ENCODE measurements at places on chromosomes 16 and 17. TPM values are rescaled to one million over a fixed set of nuclear protein-coding genes. Genes with fewer than 3 reads are reported as not detected.
A peak's percentile ranks its signal among the peaks of the same experiment; 100 is the strongest.

ITGAX gene
- 0.71 TPM for total RNA-seq

DNA sequence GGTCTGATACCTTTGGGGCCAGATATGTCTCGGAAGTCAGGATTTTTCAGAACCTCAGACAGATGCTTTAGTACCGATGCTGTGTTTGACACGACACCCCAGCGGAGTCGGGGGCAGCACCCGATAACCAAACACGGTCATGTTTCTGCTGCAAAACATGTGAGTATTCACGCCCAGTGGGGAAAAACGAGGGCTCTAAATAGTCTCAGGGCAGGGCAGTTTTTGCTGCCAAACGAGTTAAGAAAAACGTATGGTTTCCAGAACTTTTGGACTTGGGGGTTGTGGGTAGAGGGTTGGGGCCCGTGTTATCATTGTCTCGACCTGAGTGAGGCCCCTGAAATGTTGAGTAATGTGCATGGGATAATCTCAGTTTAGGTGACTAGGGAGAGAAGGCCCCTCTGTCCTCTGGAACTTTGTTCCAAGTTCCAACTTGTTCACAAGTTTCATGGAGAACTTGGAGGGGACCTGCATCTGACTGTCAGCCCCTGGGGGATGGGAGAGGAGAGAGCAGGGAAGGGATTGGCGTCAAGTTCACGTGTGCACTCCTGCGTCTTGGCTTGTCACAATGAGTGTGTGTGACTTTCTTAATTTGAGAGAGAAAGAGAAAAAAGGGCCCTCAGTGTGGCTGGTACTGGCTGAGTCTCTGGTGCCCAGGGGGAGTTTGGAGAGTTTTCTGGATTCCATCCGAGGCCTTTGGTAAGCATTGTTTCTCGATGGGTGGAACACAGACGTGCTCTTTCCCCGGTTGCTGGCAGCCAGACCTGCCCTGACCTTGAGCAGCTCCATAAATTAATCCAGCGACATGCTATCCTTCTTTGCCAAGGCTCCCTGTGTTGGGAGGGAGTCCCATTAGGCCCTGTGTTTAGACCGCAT is 83.9 kb upstream of the CIBAR2 start:
- DNase-seq: no peak
- H3K27ac ChIP-seq: peak overlapping the region; percentile 79
- H3K4me1 ChIP-seq: peaks cover 82% of the 10 kb centered on the region

DNA sequence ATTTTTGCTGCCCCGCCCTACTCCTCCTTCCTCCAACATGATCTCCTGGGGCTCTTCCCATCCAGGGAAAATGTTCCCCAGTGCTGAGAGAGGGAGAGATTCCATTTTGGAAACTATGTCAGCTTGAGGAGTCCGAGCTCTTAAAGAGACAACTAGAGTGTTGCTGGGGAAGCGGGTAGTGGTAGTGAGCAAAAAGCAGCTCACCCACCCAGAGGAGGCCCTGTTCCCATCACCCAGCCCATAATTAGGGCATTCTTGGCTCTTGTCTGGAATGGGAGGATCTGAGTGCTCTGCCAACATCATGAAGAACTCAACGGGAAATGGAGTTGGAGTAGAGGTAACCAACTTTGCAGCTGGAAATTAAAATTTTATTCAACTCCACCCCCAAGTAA is 9.1 kb upstream of the MSL1 start:
- H3K27ac ChIP-seq: peak overlapping the region; percentile 93
- H3K27me3 ChIP-seq: no peaks in the 10 kb centered on the region
- peaks cover 61% of the 10 kb centered on the region for H3K4me1 ChIP-seq
- H3K4me3 ChIP-seq: peak overlapping the region; percentile 52

- no peak for DNase-seq
- H3K4me3 ChIP-seq: no peak overlapping the region
- H3K36me3 ChIP-seq: no peaks in the 10 kb centered on the region
- peaks cover 56% of the 10 kb centered on the region for H3K4me1 ChIP-seq
Observed at GRCh38 chr16:1469693-1470201, 5.1 kb downstream of the CLCN7 start.

DNA sequence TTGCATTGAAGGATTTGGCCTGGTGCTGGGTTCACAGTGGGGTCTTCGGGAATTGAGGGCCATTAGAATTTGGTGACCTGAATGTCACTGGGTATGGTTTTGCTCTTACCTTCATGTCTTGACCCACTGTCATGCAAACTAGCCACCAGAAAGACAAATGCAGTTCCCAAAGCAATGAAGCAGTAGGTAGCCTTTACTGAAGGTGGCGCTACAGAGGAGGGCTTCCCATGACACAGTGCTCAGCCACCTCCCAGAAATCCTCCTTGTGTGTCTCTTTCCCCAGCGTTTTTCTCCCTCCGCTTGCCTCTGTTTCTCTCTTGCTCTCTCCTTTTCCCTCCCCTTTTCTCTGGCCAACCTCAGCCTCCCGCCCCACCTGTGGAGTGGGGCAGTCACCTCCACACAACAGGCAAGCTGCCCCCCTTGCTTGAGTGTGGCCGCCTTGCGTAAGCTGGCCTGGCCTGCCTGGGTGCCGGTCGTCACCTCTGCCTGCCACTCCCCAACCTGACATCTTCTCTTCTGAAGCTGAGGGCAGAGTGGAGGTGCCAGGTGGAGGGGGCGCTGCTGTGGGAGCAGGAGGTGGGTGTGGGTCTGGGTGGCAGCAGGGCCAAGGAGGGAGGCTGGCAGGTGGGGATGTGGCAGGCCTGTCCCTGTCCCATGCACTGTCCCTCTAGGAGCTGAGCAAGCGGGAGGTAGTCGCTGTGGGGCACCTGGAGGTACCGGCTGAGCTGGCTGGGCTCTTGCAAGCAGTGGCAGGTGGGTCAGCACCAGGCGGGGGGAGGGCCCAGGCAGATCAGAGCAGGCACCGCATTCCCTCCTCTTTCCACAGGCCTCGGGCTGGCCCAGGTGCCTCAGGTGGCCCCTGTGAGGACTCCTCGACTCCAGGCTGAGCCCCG is 34.7 kb downstream of the MYO15A start:
- no peak overlapping the region for H3K27ac ChIP-seq
- no peak for DNase-seq
- H3K4me3 ChIP-seq: no peak overlapping the region
- H3K27me3 ChIP-seq: no peaks in the 10 kb centered on the region

GRCh38 chr16:81778861-81779535 is at the start of gene PLCG2:
PLCG2 (plus strand) TSS chr16:81779291; CDS start chr16:81785990, 6,699 bp downstream.
- DNase-seq: no peak
- no peaks in the 10 kb centered on the region for H3K36me3 ChIP-seq

DNA sequence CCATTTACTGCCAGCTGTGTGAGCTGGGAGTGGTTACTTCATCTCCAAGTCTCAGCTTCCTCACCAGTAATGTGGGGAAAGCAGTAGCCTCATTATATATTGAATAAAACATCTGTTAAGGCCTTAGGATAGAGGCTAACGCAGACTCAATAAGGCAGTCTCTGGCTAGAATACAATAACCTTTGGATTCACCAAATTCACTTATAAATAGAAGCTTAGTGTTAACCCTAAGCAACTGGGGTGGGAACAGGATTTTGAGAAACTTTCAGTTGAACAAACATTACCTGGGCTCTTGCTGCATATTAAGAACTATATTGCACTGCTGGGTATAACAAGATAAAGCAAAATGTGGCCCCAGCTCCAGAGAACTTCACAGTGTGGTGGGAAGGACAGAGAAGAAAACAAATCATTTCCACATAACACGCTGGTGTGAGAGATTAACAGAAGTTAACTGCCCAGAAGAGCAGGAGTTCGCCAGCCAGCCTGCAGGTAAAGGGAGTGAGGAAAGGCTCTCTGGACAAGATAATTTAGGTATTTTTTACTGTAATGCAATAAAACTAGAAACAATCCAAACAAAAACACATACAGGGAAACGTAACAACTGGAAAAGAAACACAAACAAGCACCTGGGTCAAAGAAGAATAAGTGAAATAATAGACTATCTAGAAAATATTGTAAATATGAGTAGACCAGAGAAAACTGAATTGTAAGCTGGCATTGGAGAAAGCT is 57.0 kb downstream of the USP31 start:
- H3K27ac ChIP-seq: no peak overlapping the region
- no peak overlapping the region for H3K4me3 ChIP-seq
- no peaks in the 10 kb centered on the region for H3K4me1 ChIP-seq
- DNase-seq: peak; percentile 37
- H3K27me3 ChIP-seq: no peaks in the 10 kb centered on the region
- peaks cover 53% of the 10 kb centered on the region for H3K36me3 ChIP-seq

- DNase-seq: no peak
- H3K27ac ChIP-seq: no peak overlapping the region
- no peaks in the 10 kb centered on the region for H3K4me1 ChIP-seq
- no peaks in the 10 kb centered on the region for H3K36me3 ChIP-seq
Observed at GRCh38 chr16:73240920-73241319, 193.0 kb upstream of the ZFHX3 start.

Measured in esophagus muscularis mucosa (tissue), 4 donors.